Mucosa of gallbladder (tissue), 1 donor: ENCODE measurements at places on chromosomes 1 and 21. TPM values are rescaled to one million over a fixed set of nuclear protein-coding genes. Genes with fewer than 3 reads are reported as not detected.

GRCh38 chr21:36552434-36552785 lies 72.5 kb upstream of the CLDN14 start:
- no peak for DNase-seq

- no peak for DNase-seq
Measured at GRCh38 chr1:56502700-56503245, 76.6 kb downstream of the PLPP3 start.

DNA sequence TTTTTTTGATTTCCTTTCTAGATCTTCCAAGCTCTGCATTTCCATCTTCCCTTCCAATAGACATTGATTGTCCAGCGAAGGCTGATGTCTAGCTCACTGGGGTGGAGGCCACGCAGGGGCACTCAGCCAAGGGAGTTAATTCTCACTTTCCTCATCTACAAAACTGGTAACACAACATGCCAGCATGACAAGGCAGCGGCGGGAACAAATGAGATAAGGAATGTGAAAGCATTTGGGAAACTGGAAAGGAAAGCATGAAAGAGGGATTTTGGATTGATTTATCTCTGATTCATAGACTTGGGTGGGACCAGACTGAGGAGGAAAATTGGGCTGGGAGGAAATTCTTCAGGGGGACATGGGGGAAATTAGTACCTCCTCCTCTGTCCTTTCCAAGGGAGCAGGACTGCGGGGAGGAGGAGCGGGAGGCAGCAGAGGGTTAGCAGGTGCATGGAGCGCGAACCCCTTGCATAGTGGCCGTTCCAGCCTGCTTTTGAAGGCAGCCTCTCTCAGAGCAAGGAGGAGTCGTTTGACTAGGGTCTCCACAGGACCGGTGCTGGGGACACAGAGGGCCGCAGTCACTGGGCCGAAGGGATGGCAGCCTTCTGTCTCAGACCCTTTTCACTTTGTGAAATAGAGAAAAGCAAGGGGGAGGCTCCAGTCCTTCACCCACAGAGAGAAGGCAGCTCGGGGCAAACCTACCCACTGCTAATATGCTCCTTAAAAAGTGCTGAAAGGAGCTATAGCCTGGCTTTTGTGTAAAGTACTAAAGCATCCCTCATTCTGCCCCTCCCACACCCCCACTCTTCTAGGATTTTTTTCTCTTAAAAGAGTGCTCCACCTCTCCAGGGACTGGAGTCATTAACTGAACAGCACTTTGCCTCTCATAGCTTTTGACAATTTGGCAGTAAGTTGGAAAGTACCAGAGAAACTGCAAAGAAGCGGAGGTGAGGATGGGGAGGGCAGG lies 89.2 kb downstream of the PLXNA2 start:
- peak; percentile 77 for DNase-seq

DNA sequence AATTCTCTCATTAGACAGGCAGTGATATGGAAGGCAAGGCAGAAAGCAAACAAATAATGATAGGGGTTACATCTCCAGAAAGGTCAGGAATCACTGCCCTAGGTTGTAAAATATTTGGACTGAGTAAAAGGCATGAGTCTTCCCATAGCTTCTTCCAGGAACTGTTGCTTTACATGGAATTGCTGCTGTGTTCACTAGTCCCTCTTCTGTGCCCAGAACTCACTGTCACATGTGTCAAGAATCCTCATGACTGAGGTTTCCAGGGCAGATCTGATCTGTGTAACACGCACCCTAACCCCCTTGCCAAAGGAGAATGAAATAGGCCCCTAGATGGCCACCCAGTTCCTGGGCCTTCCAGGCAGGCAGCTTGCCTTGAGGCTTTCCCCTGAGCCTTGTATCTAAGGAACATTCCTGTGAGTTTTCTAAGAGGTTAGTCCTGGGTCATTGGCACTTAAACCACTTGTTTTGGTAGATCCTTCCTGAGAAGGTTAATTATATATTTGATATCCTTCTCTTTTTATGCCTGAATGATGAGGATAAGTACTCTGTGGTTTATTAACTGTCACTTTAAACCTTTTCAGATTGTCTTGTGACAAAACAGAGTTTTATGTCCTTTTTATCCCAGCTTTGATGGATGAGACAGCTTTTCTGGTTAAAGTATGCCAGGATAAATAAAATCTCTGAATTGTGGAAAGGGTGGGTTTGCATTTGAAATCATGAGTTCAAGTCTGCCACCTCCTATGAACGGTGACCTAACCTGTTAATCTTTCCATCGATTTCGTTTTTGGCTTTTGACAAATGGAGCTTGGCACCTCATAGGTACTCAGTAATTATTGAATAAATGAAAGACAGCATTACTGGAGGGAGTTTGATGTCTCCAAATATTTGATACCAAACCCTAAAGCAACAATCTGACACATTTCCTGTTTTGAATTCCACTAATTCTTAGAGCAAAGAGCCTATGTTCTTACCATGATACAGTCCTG lies 163.3 kb downstream of the DHRS3 start:
- DNase-seq, result no peak

- DNase-seq, result no peak
Measured at GRCh38 chr1:81304187-81304586, 496.5 kb upstream of the ADGRL2 start.

DNA sequence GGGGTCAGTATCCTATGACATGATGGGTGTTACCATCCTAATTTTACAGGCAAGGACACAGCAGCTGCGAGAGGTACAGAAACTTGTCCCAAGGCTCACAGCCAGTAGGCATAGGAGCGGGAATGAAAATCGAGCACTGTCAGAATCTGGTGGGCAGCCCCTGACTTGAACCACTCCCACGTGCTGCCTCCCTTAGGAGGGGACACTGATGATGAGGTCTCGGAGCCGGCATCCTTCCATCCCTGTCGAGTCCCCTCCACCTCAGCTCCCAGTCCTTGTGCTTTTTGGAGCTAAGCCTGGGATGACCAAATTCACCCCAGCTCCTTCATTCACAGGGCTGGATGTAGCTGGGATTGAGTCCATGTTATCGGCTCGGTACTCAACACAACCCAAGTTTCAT lies 49.0 kb downstream of the B3GALT5 start:
- no peak for DNase-seq

Gene DENND2D
- total RNA-seq, result 42.8 TPM

Gene SLC27A3
- total RNA-seq, result 22.1 TPM
